ENCODE measurements at places on chromosomes 7 and 10.

DNA sequence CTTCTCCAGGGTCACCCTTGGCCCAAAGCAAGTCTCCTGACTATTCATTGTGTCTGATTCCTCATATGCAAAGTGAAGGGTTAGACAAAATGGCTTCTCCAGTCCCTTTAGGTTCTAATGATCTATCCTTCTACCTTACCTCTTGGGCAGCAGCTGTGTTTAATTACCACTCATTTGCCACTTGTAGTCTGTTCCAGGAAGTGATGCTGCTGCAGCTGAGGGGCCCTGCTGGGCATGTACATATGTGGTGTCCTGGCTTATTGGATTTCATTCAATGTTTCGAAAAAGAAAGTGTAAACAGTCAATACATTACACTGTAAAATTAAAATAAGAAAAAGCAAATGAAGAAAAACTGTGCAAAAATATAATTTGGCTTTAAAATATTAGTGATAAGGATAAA is 36.6 kb downstream of the SCIN start:
- DNase-seq = no peak

DNA sequence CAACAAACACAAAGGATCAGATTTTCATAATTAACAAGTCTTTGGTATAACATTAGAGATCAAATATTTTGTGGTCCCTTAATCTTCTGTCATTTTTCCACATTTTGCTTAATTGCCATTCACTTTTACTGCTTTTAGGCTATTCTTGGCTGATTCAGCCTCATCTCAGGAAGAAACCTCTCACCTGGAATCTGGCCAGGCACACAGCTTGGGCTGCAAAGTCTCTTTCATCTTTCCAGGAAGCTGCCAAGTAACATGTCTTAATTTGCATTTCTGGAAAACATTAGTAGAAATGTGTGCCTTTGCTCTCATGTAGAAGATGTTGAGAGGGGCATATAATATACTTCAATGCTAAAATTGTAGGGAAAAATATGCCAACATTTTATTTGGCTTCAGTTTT is 174.2 kb upstream of the STEAP4 start:
- DNase-seq = no peak

- no peak for DNase-seq
Measured at GRCh38 chr10:111967547-111967946, 216.0 kb downstream of the GPAM start.

- no peak for DNase-seq
Measured at GRCh38 chr7:110186334-110186733, 904.6 kb upstream of the LRRN3 start.

GRCh38 chr10:84829131-84829530 is 500.7 kb downstream of the CCSER2 start:
- no peak for DNase-seq

GRCh38 chr10:117541909-117542705 is 439 bp upstream of the EMX2 start:
- DNase-seq = no peak

- no peak for DNase-seq
Measured at GRCh38 chr7:68629-69028, 123.7 kb upstream of the FAM20C start.

GRCh38 chr10:22027364-22028238 is 24.1 kb upstream of the DNAJC1 start:
- DNase-seq = no peak

DNA sequence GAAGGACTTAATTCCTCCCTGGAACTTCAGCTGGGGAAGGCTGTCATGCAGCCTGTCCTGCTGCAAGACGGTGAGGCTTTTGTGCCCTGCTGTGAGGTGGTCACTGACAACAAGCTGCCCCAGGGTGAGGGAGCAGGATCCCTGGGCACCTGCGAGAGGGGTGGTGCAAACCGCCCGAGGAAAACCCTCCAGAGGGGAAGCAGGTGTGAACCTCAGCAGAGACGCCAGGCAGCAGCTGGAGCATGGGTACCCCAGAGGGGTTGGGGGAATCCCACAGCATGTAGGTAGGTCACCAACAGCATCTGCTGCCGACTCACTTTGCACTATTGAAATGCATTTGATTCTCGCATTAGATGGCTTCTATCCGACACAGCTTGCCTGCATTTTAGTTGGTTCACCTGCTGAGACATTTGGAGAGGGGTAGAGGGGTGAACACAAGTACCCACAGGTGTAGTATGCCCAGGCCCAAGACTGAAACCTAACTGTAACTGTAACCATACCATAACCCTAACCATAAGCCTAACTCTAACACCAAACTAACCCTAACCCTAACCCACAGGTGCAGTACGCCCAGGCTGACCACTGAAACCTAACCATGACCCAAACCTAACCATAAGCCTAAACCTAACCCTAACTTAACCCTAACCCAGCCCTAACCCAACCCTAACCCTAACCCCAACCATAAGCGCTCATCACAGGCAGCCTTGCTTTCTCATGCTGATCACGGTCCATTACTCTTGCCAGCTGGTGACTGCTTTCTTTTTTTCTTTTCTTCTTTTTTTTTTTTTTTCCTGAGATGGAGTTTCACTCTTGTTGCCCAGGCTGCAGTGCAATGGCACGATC is 85.9 kb downstream of the ELFN1 start:
- no peak for DNase-seq

- no peak for DNase-seq
Measured at GRCh38 chr10:117653170-117653515, 110.6 kb downstream of the EMX2 start.

GRCh38 chr10:76998451-76998850 is 639.2 kb downstream of the KCNMA1 start:
- DNase-seq = no peak

- no peak for DNase-seq
Measured at GRCh38 chr7:2864204-2864985, 20.3 kb upstream of the GNA12 start.

DNA sequence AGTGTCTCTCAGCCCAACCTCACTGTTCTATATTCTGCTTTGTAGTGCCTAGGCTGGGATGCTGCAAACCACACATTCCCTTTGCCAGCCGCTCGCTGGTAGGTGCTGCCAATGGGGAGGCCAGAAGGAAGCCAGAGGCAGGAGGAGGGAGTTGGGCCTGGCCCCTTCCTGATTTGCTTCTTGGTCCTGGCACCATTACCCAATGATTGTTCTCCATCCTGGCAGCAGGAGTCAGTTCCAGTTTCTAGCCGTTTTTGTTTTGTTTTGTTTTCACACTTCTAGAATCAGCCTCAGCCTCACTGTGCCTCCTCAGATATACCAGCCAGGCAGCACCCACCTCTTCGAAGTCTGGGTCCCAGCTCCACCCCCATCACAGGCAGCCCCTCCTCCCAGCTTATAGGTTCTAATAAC is 27.4 kb upstream of the LOXL4 start:
- no peak for DNase-seq

- DNase-seq = no peak
Measured at GRCh38 chr7:13352677-13353076, 636.8 kb downstream of the ETV1 start.
